Effector memory CD8-positive, alpha-beta T cell (primary cell): ENCODE measurements at places on chromosomes 4 and X.
A peak's percentile ranks its signal among the peaks of the same experiment; 100 is the strongest.

DNA sequence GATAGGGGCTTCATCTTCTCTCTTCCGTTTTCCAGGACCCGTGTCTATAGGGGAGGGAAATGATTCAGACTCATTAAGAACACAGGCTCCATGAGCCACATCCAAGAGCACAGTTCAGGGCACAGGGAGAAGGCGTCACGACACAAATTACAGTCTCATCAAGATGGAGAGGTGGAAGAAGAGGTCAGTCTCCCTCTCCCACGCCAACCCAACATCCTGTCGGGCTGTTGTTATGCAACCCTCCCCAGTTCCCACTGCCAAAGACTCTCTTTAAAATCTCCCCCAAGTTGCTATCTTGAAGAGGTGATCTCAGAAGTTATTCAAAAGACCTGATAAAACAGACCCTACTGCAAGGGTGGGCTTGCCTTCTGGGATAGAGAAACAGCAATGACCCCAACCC is 12.6 kb downstream of the ZMYM3 start:
- H3K27me3 ChIP-seq: no peaks in the 10 kb centered on the region
- no peaks in the 10 kb centered on the region for H3K4me1 ChIP-seq
- peaks cover 19% of the 10 kb centered on the region for H3K36me3 ChIP-seq
- H3K4me3 ChIP-seq: no peak overlapping the region

DNA sequence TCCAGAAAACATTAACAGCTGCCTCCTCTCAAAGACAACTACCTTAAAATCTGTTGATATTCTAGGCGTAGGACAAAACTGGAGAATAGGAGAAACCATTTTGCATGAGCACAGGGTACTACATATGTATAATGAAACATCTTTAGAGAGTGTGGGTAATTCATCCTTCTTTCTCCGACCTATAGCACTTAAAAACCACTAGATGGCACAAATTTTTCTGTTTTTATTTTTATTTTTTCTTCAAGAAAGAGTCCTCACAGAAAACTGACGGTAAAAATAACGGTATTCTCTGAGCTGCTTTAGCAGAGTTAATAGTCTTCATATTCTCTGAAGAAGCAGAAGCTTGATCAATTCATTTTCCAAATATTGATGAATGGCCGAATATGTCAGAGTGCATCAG is 14.6 kb downstream of the SMIM31 start:
- H3K27ac ChIP-seq: no peak overlapping the region
- DNase-seq: no peak
- no peaks in the 10 kb centered on the region for H3K36me3 ChIP-seq
- H3K4me1 ChIP-seq: no peaks in the 10 kb centered on the region
- H3K4me3 ChIP-seq: no peak overlapping the region

DNA sequence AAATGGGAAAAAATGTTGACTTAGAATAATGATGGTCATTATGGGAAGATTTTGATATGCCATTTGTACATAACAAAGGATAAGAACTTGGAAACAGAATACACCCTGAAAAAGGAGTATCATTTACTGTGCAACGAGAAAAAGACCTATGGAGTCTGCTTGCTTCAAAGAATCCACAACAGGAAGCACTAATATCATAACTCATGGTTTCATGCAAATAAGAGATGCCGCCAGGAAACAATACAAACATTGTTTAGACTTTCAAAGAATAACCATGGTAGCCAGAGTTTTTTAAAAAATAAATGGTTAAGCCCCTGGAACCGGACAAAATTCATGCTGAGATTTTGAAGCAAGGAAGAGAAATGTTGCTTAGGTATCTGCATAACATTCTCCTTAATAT is 139.9 kb upstream of the ETNPPL start:
- H3K27ac ChIP-seq: no peak overlapping the region
- no peak overlapping the region for H3K4me3 ChIP-seq
- DNase-seq: no peak
- no peaks in the 10 kb centered on the region for H3K27me3 ChIP-seq
- no peaks in the 10 kb centered on the region for H3K36me3 ChIP-seq

- H3K27me3 ChIP-seq: no peaks in the 10 kb centered on the region
- no peak overlapping the region for H3K4me3 ChIP-seq
- H3K27ac ChIP-seq: no peak overlapping the region
- H3K36me3 ChIP-seq: no peaks in the 10 kb centered on the region
- H3K4me1 ChIP-seq: no peaks in the 10 kb centered on the region
- no peak for DNase-seq
These were observed 40.2 kb upstream of the SULT1B1 start for GRCh38 chr4:69800599-69800998.

GRCh38 chr4:147616849-147617172 is 386 bp upstream of the TMEM184C start:
- H3K27me3 ChIP-seq: peaks cover under 1% of the 10 kb centered on the region
- peak overlapping the region; percentile 93 for H3K4me3 ChIP-seq
- H3K27ac ChIP-seq: peak overlapping the region; percentile 97

DNA sequence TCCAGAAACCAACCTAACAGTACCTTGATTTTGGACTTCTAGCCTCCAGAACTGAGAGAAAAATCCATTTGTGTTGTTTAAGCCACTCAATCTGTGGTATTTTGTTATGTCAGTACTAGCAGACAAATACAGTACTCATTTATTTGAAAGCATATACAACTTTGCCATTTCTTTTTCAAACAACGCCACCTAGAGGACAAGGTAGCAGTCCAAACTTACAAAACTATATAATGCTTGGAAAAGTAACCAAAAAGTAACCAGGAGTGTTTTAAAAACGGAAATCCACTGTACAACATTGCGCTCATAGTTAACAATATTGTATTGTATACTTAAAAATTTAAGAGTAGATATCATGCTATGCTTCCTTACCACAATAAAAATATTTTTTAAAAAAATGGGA is 37.0 kb upstream of the FGF13 start:
- no peaks in the 10 kb centered on the region for H3K36me3 ChIP-seq
- no peak overlapping the region for H3K4me3 ChIP-seq
- H3K4me1 ChIP-seq: no peaks in the 10 kb centered on the region
- DNase-seq: no peak

- H3K27ac ChIP-seq: no peak overlapping the region
- H3K4me1 ChIP-seq: peaks cover 16% of the 10 kb centered on the region
These were observed 2.8 kb downstream of the NKX6-1 start for GRCh38 chr4:84496331-84496705.

DNA sequence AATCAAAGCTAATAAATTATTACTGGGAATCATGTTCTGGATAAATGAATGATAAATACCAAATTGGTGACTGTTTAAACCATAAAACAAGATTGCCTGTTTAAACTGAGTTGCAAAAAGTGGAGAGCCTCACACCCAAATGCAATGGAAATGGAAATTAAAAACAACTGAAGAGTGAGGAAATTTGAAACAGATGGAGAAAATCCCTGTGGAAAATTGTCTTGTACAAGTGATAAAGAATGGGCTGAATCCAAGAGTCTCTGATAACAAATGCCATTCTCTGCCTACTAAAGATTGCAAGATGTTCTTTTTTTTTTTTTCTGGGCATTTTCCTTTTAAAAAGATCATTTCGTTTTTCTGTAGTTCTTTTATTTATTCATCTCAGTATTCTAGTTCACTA is 426.3 kb downstream of the NLGN4X start:
- H3K4me1 ChIP-seq: no peaks in the 10 kb centered on the region
- no peak for DNase-seq
- no peak overlapping the region for H3K4me3 ChIP-seq
- no peaks in the 10 kb centered on the region for H3K36me3 ChIP-seq
- no peaks in the 10 kb centered on the region for H3K27me3 ChIP-seq
- H3K27ac ChIP-seq: no peak overlapping the region

GRCh38 chr4:10094841-10095240 is 21.8 kb downstream of the WDR1 start:
- H3K27me3 ChIP-seq: no peaks in the 10 kb centered on the region
- H3K4me1 ChIP-seq: peaks cover 78% of the 10 kb centered on the region
- peak overlapping the region; percentile 96 for H3K27ac ChIP-seq
- peaks cover 93% of the 10 kb centered on the region for H3K36me3 ChIP-seq
- peak overlapping the region; percentile 72 for H3K4me3 ChIP-seq

DNA sequence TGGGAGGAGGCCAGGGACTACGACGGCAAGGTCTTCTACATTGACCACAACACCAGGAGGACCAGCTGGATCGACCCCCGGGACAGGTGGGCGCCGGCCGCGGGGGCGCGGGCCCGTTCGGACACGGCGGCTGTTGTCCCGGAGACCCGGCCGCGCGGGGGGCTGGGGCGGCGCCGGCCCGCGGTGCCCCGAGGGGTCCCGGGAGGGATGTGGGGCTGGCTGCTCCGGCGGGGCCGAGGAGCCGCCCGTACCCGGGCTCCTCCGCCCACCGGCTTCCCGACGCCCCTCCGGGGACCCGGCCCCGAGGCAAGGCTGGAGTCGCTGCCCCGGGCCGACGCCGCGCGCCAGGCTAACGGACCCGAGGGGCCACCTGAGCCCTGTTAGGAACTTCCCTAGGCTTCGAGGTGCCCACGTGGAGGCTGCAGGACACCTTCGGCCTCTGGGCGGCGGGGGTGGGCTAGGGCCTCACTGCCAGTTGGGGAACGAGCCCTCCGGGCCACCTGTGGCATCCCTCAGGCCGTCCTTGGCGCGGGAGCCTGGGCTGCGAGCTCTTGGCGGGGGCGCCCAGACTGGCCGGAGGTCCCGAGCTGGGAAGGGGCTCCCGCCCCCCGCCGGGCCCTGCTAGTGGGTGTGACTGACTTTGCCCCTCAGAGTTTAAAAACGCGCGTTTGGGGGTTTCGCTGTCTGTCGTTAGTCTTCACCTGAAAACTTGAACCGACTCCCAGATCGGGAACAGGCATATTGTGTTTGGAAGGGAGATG is 660 bp downstream of the WWC2 start:
- no peak overlapping the region for H3K27ac ChIP-seq
- no peak for DNase-seq
- H3K36me3 ChIP-seq: peaks cover 12% of the 10 kb centered on the region
